Ovary (tissue), 10 donors: ENCODE measurements at places on chromosomes 1 and 21. TPM values are rescaled to one million over a fixed set of nuclear protein-coding genes. Genes with fewer than 3 reads are reported as not detected.
A peak's percentile ranks its signal among the peaks of the same experiment; 100 is the strongest.

Gene CYP4A22
- not detected for total RNA-seq

Gene CNKSR1
- 2.9 TPM for total RNA-seq

Gene NBPF20
- total RNA-seq = 1.8 TPM

Gene RNPC3
- total RNA-seq = 70.2 TPM

DNA sequence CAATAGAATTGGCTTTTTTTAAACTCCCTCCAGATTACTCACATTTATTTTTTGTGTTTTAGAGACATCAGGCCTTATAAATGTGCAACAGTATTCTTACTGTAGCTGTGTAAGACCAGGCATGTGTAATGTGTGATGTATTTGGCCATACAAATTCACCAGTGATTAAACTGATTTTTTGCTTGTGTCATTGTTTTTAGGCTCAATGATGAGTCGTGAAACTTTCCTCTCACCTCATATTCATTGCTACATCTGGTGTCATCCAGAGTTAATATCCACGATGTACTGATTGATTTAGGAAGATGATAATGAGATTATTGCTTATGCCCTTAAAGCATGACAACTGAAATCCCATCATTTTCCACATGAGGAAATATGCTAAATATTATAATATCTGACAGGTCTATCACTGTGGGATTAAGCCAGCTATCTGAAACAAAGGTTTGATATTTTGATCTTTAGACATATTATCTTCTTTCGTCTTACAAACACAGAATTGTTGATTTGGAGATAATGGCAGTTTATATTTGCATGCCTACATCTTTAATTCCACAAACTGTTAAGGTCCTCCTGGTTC is 487.9 kb downstream of the PTBP2 start:
- no peak for DNase-seq
- no peaks in the 10 kb centered on the region for H3K27me3 ChIP-seq
- no peaks in the 10 kb centered on the region for H3K36me3 ChIP-seq
- H3K27ac ChIP-seq = no peak overlapping the region

Gene TMOD4
- 0.42 TPM for total RNA-seq

- H3K4me1 ChIP-seq = no peaks in the 10 kb centered on the region
- no peaks in the 10 kb centered on the region for H3K36me3 ChIP-seq
- no peak overlapping the region for H3K4me3 ChIP-seq
- no peak overlapping the region for H3K27ac ChIP-seq
- DNase-seq = no peak
- no peaks in the 10 kb centered on the region for H3K27me3 ChIP-seq
Observed at GRCh38 chr1:42736571-42737200, 3.4 kb downstream of the CLDN19 start.

Gene GPA33
- 0.56 TPM for total RNA-seq

- H3K27me3 ChIP-seq = no peaks in the 10 kb centered on the region
- H3K36me3 ChIP-seq = no peaks in the 10 kb centered on the region
- no peak overlapping the region for H3K4me3 ChIP-seq
- no peak for DNase-seq
- H3K4me1 ChIP-seq = no peaks in the 10 kb centered on the region
Observed at GRCh38 chr1:89382479-89382878, 18.6 kb downstream of the GBP6 start.

- H3K4me1 ChIP-seq = no peaks in the 10 kb centered on the region
- DNase-seq = no peak
- H3K36me3 ChIP-seq = no peaks in the 10 kb centered on the region
- no peak overlapping the region for H3K27ac ChIP-seq
- no peak overlapping the region for H3K4me3 ChIP-seq
Observed at GRCh38 chr21:44471341-44471740, 16.0 kb downstream of the LRRC3 start.

DNA sequence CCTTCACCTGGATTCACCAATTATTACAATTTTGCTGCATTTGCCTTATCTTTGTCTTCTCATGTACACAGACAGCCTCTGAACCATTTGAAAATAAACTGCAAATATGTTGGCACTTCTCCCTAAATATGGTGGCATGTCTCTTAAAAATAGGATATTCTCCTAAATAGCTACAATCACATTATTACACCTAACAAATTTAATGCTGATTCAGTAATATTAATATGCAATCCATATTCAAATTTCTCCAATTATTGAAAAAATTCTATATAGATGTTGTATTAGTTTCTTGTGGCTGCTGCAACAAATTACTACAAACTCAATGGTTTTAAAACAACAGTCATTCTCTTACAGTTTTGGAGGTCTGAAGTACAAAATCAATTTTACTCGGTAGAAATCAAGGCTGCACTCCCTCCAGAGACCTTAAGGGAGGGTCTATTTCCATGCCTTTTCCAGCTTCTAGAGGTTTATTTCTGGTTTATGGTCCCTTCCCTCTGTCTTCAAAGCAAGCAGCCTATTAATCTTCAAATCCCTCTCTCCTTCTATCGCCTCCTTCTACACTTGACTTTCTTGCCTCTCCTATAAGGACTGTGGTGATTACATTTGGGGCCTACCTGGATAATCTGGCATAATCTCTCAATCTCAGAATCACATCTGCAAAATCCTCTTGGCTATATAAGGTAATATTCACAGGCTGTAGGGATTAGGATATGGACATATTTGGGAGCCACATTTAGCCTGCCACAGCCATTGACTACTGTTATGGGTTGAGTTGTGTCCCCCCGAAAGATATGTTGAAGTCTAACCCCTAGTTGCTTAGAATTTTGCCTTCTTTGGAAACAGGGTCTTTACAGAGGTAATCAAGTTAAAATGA is 52.5 kb upstream of the BOLA1 start:
- no peak overlapping the region for H3K27ac ChIP-seq
- no peaks in the 10 kb centered on the region for H3K36me3 ChIP-seq
- no peak overlapping the region for H3K4me3 ChIP-seq
- DNase-seq = no peak

DNA sequence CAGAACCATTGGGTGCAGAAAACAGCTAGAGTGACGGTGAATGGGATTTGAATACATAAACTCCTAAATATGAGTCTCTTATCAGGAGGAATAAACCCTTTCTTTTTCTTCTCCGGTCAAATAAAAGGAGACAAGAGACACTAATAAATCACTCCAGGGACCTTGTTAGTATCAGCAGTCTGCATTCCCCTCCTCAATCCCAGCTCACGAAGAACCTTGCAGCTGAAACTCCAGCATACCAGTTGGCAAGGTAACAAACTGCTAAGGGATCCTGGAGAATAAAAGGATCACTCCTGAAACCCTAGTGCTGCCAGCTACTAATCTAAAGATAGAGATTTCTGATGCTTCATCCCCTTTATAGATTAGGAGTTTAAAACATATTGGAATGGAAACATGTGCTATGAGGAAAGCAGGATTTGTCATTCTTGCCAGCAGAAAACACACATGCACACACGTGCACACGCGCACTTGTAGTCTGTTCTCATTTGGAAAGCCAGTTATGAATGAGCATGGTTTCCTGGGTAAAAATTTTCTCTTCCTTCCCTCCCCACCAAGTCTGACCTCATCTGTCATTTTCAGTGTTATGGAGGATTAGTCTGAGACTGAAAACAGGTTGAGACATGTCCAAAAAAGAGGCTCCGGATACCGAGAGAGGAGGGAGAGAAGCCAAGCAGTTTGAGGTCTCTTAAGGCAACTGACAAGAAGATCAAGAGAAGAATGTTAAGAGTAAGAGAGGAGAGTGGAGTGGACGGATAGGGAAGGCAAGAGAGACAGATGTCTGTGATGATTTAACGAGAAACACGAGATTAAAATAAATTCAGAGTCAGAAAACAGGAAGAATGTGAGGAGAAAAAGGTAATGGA is 10.9 kb downstream of the IER5 start:
- peaks cover 17% of the 10 kb centered on the region for H3K4me1 ChIP-seq
- H3K4me3 ChIP-seq = no peak overlapping the region
- no peaks in the 10 kb centered on the region for H3K36me3 ChIP-seq
- no peak for DNase-seq

GRCh38 chr1:82491301-82492048 is 690.7 kb downstream of the ADGRL2 start:
- peak; percentile 10 for DNase-seq
- peaks cover 8% of the 10 kb centered on the region for H3K4me1 ChIP-seq
- no peaks in the 10 kb centered on the region for H3K36me3 ChIP-seq
- H3K27me3 ChIP-seq = no peaks in the 10 kb centered on the region
- H3K4me3 ChIP-seq = no peak overlapping the region

GRCh38 chr1:28301368-28302174 is 27.3 kb upstream of the MED18 start:
- no peaks in the 10 kb centered on the region for H3K36me3 ChIP-seq
- no peak overlapping the region for H3K4me3 ChIP-seq
- H3K4me1 ChIP-seq = peaks cover 2% of the 10 kb centered on the region
- no peaks in the 10 kb centered on the region for H3K27me3 ChIP-seq
- no peak for DNase-seq

Gene PGLYRP3
- total RNA-seq = not detected

- peaks cover 4% of the 10 kb centered on the region for H3K4me1 ChIP-seq
- no peak for DNase-seq
- no peaks in the 10 kb centered on the region for H3K27me3 ChIP-seq
- H3K4me3 ChIP-seq = peak overlapping the region; percentile 90
- H3K36me3 ChIP-seq = no peaks in the 10 kb centered on the region
- H3K27ac ChIP-seq = peak overlapping the region; percentile 80
Observed at GRCh38 chr1:42334240-42335049, 590 bp downstream of the FOXJ3 start.

- H3K4me3 ChIP-seq = peak within 1 kb of the TSS; percentile 83
- no peaks in the 10 kb centered on the region for H3K36me3 ChIP-seq
- no peaks in the 10 kb centered on the region for H3K27me3 ChIP-seq
- H3K27ac ChIP-seq = peak within 1 kb of the TSS; percentile 96
Observed at GRCh38 chr1:61741711-61742619, at the start of gene PATJ. Gene PATJ (plus strand): TSS chr1:61742480. CDS start chr1:61762893, 20,413 bp downstream.

Gene STRIP1
- total RNA-seq = 46.7 TPM

Gene RGS4
- 1.8 TPM for total RNA-seq

GRCh38 chr1:86209346-86209745 is 52.8 kb upstream of the COL24A1 start:
- H3K36me3 ChIP-seq = no peaks in the 10 kb centered on the region
- no peaks in the 10 kb centered on the region for H3K4me1 ChIP-seq
- H3K27ac ChIP-seq = no peak overlapping the region
- no peak overlapping the region for H3K4me3 ChIP-seq

Gene DMRTA2
- not detected for total RNA-seq

DNA sequence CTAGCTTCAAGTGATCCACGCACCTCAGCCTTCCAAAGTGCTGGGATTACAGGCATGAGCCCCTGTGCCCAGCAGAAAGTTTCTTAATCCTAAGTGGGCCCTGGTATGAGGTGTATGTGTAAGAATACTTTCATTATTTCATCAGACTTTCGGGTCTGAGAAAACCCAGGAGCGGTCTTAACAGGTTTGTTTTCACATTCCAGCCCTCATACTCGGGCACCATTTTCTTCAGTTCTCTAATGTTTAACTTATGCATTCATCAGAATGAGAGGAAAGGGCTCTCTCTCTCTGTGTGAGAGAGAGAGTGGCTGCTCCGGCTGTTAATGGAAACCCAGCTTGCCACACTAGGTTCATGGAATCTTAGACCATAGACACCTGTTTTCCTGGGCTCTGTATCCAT is 4.2 kb upstream of the PADI1 start:
- no peaks in the 10 kb centered on the region for H3K27me3 ChIP-seq
- H3K4me1 ChIP-seq = no peaks in the 10 kb centered on the region
- no peak overlapping the region for H3K27ac ChIP-seq
- no peak overlapping the region for H3K4me3 ChIP-seq
- no peaks in the 10 kb centered on the region for H3K36me3 ChIP-seq
- no peak for DNase-seq

DNA sequence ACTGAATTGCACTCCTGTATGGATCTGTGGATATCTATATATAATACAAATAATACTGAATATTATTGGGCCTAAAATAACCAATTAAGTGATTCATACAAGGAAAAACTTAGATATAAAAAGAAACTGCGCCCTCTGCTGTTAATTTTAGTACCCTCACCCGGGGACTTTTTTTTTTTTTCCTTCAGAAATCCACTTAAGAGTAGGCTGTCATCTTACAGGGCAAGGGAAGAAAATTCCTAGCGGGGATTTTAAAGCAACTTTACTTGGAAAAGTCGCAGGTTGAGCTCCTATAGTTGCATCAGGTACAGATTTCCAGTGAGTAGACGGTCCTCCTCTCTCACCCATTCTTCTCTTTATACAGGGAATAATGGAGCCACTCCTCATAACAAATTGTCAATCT is 1.3 kb downstream of the NTNG1 start:
- H3K27ac ChIP-seq = no peak overlapping the region
- peaks cover 5% of the 10 kb centered on the region for H3K4me1 ChIP-seq
- no peak for DNase-seq
- peak overlapping the region; percentile 49 for H3K4me3 ChIP-seq

Gene FAM3B
- total RNA-seq = not detected

Gene TNFRSF8
- total RNA-seq = 10.9 TPM

Gene LIPI
- total RNA-seq = not detected
